ENCODE measurements at places on chromosomes 2 and 18.

DNA sequence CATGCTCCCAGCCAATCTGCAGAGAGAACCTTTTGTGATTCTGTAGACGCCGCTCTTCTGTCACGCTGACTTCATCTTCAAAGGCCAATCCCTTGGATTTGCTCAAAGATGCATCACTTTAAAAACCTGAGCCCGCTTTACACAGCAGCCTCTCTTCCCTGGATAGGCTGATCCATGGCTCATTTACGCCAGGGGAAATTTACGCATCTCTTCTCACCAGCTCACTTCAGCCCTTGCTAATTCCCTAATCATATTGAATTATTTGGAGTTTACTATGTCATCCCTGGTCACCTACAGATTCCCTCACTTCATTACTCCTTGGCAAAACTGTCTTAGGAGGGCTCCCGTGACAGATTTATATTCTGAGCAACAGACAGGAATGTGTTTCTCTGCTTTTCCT is 256.2 kb downstream of the EN1 start:
- DNase-seq: no peak

DNA sequence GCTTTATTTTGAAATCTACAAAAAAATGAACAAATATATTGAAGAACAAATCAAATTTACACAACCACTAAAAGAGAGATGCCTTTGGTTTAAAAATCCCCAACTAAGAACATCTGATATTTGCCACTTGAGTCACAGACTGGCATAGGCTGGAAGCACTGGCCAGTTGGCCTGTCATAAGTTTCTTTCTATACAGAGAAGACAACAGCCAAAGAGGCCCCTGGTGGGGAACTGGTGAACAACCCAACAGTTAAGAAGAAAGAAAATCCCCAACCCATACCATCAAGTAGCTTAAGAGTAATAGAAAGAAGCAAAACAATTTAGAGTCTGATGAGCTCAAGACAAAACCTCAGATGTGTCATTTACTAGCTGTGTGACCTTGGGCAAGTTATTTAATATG is 45.5 kb downstream of the OSR1 start:
- no peak for DNase-seq

GRCh38 chr18:24319757-24320156 is 77.9 kb downstream of the OSBPL1A start:
- DNase-seq: no peak

GRCh38 chr2:149745396-149746230 is 158.0 kb upstream of the MMADHC start:
- DNase-seq: no peak

- no peak for DNase-seq
These were observed 161.3 kb downstream of the HAUS1 start for GRCh38 chr18:46265196-46266156.

DNA sequence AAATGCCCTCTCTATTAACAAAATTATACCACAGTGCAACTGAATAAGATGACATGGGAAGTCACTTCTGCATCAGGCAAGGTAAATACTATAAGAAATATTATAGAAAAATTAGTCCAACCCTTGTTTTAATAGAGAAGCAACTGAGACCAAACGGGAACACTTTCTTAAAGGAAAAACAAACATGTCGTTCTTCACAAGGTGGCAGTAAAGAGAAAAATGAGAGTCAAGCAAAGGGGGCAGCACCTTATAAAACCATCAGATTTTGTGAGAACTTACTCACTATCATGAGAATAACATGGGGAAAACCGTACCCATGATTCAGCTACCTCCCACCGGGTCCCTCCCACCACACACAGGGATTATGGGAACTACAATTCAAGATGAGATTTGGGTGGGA is 481.7 kb upstream of the CRIM1 start:
- no peak for DNase-seq

- no peak for DNase-seq
These were observed 14.4 kb downstream of the RAB12 start for GRCh38 chr18:8623549-8624106.

DNA sequence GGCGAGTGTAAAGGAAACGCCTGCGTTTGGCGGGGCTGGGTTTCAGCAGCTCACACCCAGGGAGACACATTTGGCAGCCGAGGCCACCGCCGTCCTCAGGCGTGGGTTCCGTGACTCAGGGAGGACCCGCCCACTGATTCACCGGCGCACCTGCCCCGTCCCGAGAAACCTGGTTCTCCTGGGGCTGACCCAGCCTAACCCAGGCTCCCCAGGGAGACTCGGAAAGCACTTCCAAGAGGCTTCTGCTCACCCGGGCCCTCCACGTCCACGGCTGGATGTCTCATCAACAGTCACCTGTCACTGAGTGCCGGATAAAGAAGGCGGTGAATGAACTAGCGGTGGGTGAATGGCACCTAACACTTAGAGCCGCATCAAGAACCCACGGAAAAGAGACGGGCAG is 126.4 kb upstream of the CTDP1 start:
- DNase-seq: no peak

DNA sequence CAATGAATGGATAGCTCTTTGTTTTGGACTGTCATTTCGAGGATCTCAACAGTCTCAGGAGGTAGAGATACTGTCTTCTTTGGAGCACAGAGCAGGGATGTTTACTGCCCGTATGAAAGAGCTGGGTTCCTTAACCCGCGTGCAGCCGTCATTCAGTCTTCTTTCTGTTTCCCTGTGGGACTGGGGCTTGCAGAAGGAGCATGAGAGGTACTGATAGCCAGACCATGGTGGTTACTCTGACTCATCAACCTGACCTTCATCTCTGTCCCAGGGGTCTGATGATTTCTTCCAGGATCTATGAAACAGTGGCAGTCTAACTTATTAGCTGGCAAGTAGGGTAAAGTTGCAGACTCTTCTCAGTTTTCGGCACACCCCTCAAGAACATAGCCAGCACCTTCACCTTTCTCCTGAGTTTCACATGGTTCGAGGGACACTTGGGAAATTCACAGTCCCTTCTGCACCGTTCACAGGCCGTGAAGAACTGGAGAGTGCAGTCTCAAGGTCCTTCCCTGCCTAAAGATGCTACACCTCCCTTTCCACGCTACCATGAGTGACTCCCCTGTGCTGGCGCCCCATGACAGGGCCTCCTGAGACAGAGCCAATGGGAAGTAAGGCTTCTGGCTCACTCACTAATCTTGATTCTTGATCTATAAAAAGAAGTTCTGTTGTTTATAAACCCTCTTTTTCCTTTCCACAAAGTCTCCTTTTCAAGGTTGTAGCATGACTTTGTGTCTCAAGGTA is 226.2 kb downstream of the MC4R start:
- no peak for DNase-seq

GRCh38 chr18:2540575-2540974 is 30.7 kb downstream of the METTL4 start:
- no peak for DNase-seq

DNA sequence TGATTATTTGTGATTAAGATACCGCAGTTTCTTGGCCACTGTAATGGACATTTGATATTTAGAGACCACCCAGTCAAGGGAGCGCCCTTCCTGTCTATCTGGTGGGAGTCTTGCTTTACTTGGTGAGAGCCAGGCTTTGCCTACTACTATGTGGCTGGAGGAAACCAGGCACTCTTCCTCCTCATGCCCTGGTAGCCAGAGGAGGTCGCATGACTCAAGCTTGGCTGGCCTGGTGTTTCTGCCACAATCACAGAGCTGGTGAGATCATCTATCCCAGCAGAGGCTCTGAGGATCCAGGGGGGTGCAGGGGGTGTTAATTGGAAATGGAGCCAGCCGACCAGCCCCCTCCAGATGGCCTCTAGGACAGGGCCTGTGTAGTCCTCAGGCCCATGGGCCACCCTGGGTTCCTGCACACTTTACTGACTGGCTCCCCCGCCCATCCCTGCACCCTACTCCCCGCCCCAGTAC is 46.8 kb upstream of the BIN1 start:
- DNase-seq: no peak

GRCh38 chr2:17101091-17101490 is 417.1 kb downstream of the RAD51AP2 start:
- DNase-seq: no peak

GRCh38 chr2:45267062-45267792 is 258.0 kb upstream of the SIX2 start:
- DNase-seq: no peak

DNA sequence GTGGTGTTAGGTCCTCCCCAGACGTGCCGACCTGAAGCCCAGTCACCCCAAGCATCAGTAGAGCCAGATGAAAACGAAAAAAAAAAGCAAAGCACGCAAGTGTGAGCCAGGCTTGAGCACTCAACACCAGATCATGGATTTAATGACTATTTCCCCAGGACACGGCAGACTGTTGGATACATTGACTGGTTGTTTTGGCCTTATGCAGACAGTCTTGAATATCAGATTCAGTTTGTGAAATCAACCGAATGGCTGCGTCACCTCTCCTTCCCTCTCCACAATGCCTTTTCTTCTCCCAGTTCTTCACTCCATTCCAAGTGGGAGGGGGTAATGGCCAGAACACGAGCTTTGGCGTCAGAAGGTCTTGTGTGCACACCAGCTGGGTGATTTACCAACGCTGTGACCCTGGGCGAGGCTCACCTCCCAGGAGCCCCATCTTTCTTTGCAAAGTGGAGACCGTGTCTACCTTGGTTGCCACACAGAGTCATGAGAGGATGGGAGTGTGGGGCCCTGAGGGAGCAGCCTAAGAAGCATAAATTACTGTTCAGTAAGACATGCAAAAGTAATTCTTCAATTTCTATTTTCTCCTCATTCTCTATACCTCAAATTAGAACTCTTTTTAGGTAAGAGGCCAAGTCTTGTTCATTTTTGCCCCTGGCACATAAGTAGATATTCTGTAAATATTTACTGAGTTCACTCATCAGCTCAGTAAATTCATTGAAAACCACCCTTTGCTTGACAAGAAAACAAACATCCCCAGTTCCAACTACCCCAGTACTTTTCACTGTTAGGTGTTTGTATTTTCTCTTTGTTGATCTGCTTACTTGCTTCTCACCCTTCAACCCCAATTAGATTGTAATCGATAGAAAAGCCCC is 181.1 kb upstream of the COPS8 start:
- no peak for DNase-seq

- DNase-seq: no peak
These were observed 72.5 kb upstream of the CYP1B1 start for GRCh38 chr2:38148501-38148900.

DNA sequence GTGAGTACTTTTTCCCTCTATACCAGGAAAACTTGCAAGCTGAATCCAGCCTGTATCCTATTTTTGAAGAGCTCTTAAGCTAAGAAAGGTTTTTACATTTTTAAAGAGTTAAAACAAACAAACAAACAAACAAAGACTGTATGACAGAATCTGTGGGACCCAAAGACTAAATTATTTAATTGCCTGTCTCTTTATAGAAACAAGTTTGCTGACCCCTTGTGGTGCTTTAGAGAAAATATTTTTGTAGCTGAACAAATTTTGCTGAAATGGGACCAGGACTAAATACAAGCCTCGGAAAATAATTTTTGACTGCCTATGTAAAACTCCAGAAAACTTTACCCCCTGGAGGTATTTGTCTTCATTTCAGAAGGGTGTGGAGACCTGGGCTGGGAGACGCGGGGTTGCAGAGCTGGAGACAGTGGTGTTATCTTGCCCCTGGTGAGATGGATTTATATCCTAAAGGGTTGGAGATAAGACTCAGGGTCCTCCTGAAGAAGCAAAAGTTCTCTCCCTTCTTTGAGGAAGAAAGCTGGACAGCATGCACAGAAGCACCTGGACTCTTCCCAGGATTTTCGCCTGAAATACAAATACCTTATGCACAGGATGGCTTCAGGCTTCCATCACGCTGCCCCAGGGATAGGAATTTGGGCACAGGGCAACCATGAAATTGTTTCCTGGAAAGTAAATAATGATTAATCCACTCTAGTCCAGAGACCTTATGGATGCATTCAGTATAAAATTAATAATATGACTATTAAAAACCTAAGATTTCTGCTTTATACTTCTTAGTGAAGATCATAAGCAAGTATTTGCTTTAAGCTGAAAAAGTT is 54.3 kb downstream of the TMX3 start:
- DNase-seq: no peak

DNA sequence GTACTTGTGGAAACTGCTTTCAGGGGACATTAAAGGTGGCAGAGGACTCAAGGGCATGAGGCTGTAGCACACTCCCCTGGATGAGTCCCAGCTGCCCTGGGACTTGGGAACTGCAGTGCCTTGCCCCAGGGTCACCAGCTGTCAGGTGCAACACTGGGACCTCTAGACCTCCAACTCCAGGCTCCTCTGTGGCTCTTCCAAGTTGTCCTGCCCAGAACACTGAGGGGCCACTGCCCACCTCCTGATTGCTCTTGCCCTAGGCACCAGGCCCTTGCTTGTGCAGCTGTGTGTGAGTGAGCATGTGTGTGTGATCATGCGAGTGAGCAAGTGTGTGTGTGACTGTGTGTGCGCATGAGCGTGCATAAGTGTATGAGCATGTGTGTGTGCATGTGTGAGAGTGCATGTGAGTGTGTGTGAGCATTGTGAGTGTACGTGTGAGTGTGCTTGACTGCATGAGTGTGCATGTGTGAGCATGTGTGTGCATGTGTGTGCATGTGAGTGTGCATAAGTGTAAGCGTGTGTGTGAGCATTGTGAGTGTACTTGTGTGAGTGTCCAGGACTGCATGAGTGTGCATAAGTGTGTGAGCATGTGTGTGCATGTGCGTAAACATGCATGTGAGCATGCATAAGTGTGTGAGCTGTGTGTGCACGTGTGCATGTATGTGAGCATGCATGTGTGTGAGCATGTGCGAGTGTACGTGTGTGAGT is 301.5 kb downstream of the NDUFA10 start:
- DNase-seq: no peak

DNA sequence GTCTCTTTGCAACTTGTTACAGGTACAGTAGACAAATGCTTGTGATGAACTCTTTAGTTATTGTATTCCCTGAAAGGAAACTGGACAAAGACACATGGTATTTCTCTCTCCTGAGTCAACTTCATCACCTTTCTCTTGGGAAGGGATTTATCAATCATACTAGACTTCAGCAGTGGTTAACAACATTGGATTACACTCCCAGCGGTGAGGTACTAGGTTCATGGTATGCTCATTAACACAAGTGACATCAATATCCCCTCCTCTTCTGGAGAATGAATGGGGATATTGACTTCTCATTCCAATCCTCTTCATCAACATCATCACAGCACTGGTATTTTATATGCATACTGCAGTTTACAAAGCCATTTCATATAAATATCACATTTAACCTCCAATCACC is 574.6 kb downstream of the ERBB4 start:
- DNase-seq: no peak

- no peak for DNase-seq
These were observed 26.9 kb upstream of the IL18RAP start for GRCh38 chr2:102396012-102396411.

DNA sequence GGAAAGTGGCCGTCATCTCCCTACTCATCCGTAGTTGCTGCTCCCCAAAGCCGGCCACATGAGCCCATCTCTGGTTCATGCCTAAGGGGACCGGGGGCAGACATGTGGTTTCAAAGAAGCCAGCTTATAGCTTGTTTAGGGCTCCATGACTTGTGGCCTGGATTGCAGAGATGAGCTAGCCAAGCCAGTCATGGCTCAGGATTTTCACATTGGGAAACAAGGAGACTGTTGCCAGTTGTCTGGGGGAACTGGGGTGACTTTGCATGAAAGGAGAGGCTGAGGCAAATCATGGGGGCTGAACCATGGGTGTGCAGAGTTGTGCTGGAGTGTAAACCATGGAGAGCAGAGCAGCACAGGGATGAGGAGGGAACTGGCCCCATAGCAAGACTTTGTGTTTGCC is 183.0 kb upstream of the APCDD1 start:
- DNase-seq: no peak

- DNase-seq: no peak
These were observed 186.8 kb downstream of the ZEB2 start for GRCh38 chr2:144333143-144333555.
